ENCODE measurements at places on chromosomes 5 and 9.

GRCh38 chr5:77449981-77450380, 42.1 kb downstream of the WDR41 start:
- no peak for DNase-seq

DNA sequence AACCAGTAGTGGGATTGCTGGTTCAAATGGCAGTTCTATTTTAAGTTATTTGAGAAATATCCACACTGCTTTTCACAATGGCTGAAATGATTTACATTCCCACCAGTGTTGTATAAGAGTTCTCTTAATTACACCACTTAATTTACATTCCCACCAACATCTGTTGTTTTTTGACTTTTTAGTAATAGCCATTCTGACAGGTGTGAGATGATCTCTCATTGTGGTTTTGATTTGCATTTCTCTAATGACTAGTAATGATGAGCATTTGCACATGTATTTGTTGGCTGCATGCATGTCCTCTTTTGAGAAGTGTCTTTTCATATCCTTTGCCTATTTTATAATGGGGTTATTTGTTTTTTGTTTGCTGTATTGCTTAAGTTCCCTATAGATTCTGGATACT, 688.3 kb downstream of the PRR16 start:
- no peak for DNase-seq

- DNase-seq, result no peak
These were observed 149.9 kb downstream of the COMMD10 start for GRCh38 chr5:116234681-116235080.

DNA sequence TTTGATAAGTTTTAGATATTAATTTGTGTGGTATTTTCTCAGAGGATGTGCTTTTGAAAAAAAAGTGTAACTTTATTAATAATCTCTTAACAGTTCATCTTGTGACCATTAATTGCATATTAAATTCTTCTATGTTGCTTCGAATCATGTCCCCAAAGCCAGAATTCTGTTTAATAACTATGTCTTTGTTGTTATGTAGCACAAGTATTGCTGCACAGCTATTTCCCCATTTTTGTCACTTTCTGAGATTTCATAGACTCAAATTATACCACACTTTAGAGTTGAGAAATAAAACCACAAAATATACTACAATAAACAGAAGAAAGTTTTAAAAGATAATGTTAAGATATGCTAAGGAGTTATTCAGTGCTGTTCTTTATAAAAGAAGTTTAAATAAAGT, 2.8 kb downstream of the MEF2C start:
- no peak for DNase-seq

GRCh38 chr9:3308609-3309008, 217.2 kb downstream of the RFX3 start:
- no peak for DNase-seq

- DNase-seq, result no peak
These were observed 27.7 kb downstream of the PARP8 start for GRCh38 chr5:50694027-50694590.

DNA sequence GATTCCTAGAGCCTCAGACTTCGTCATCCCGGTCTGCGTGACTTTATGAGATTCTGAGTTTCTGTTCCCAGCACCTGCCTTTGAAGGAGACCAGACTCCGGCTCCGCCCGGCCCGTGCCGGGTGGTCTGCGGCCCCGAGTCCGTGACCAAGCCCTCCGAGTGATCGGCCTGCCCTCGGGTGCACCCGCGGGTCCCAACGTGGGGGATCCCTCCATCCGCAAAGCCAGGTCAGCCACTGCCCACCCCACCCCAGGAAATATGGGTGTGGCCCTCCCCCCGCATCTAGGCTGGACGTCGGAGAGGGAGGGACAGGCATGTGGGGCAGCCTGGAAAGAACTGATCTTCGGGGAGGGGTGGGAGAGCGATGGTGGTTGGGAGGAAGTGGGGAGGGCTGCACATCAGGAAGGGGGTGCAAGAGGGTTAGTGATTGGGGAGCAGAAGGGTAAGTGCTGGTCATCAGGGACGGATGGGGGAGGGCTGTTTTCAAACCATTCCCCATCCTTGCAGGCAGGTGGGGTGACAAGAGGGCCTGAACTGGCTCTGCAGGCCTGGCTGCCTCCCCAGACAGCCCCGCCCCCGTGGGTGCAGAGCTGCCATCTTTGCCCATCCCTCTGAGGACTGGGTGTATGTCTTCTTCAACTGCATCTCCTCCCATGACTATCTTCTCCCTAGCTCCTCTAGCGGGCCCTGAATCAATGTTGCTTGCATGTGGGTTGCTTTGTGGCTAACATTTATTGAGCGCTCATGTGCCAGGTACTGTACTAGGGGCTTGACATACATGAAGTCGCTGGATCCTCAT, 747 bp downstream of the LRSAM1 start:
- DNase-seq, result no peak

GRCh38 chr9:99058964-99059921, 45.7 kb upstream of the TGFBR1 start:
- DNase-seq, result no peak

All from fibroblast of the conjunctiva (primary cell).